ENCODE measurements at places on chromosomes 11 and 22.

DNA sequence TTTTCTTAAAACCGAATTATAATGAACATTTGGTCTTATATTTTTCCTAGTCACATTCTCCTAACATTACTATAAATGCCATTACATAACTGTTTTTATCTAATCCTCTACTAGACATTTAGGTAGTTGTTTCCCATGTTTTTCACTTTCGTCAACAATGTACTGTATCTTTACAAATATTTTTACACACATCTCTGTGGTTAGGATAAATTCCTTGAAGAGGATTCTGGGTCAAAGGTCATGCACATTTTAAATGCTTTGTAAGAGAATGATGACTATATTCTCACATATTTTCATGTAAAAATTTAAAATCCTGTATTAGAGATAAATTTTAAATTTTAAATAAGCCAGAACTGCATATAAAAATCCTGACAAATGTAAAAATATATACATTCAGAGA is 61.3 kb upstream of the CLNS1A start:
- DNase-seq, result no peak

DNA sequence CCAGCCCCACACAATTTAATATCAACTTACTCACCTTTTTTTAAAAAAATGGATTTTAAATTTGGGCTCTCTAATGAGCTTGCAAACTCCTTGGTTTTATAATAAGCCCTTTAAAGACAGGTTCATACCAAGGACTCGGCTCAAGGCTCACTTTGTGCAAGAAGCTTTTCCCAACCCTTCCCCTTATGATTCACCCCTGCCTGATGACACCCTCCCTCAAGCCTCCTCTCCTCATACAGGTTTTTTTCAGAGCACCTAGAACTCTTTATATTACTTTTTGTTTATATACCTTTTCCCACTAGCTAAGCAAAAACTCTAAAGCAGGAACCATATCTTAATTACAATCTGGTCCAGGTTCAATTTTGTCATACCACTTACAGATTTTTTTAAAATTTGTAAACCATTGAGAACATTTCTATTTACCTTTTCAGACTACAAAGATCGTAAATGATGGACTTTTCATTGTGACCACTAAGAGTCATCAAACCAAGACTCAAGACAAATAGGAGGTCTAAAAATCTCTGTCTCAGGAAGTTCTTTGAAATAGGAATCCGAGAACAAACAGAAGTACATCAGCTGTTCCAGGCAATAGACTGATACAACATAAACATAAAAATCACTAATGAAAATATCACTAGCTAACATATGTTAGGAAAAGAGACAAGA is 13.1 kb upstream of the EXPH5 start:
- no peak for DNase-seq

GRCh38 chr22:50729391-50730012 is 8.5 kb upstream of the ACR start:
- DNase-seq, result no peak

GRCh38 chr22:50014655-50015401 is 2.3 kb upstream of the IL17REL start:
- DNase-seq, result no peak

- no peak for DNase-seq
Observed at GRCh38 chr11:1202154-1202775, 20.6 kb upstream of the MUC5B start.

- no peak for DNase-seq
Observed at GRCh38 chr11:20448834-20449233, 61.3 kb downstream of the PRMT3 start.

- DNase-seq, result no peak
Observed at GRCh38 chr11:119023741-119024140, 5.2 kb downstream of the TRAPPC4 start.

DNA sequence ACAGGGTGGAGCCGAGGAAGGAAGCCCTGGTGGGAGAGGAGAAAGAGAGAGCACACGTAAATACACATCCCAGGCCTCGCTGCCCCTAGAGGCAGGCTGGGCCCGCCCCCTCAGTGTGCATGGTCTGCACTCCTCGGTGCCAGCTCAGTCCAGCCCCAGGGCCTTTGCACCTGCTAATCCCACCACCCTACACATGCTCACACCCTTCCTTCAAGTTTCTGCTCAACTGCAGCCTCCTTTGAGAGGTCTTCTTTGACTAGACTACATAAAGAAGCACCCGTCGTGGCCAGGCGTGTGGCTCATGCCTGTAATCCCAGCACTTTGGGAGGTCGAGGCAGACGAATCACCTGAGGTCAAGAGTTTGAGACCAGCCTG is 5.5 kb downstream of the IL2RB start:
- DNase-seq, result no peak

- no peak for DNase-seq
Observed at GRCh38 chr11:134942681-134943080, 530.6 kb upstream of the B3GAT1 start.

DNA sequence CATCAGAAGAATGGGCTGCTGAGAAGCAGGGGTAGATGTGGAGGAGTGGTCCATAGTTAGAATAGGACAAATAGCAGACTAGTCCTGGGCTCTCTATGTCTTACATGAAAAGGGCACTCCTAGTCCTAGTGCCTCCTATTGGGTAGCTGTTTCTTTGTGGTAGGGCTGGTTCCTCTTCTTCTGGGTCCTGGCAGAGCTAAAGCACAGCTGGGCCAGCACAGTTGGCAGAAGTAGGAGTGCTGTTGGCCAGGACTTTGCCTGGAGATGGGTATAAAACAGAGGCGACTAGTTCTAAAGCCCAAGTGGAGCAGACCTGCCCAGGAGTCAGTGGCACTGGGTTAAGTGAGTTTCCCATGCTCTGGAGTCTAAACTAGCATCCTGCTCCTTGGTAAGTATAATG is 55.2 kb downstream of the PPFIBP2 start:
- DNase-seq, result no peak

- DNase-seq, result no peak
Observed at GRCh38 chr22:47795477-47796127, 1033.2 kb downstream of the TBC1D22A start.

DNA sequence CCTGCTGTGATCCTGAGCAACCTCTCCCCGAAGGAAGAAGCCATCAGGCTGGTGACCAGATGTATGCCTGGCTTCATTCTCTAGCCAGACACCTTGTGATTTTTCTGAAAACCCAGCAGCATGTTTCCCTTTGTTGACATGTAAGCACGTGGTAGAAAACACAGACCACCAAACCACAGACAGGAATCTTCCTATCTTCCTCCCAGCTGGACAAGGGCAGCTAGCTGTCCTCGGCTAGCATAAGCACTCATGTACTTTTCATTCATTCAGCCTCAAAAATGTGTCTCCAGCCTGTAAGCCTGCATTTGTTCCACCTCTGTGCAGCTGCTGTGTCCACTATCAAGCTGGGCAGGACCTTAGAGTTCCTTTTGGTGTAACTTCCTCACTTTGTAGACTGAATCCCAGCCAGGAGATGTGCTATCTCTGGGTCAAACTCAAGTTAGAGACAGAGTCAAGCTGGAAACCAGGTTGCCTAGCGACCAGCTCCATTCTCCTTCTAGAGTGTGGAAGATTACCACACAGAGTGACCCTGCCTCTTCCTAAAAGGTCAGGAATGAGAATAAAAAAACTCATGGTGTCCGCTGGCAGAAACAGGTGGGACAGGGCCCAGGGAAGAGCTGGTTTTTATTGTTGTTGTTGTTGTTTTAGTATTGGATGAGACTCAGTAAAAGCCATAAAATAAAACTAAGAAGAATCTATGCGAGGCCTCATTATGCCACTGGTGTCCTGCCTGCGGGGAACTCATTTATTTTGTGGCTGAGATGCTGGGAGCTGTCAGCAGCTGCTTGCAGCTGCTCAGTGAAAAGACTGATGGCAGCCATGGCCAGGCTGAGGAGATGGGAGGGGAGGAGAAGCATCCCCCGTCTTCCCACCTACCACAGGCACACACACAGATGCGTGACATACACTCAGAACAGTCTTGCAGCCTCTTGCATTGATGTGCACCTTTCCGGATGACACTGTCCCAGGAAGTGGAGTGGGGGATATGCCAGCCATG is 7.4 kb upstream of the CLMP start:
- DNase-seq, result no peak

GRCh38 chr11:70601861-70602538 is 203.7 kb downstream of the CTTN start:
- DNase-seq, result no peak

DNA sequence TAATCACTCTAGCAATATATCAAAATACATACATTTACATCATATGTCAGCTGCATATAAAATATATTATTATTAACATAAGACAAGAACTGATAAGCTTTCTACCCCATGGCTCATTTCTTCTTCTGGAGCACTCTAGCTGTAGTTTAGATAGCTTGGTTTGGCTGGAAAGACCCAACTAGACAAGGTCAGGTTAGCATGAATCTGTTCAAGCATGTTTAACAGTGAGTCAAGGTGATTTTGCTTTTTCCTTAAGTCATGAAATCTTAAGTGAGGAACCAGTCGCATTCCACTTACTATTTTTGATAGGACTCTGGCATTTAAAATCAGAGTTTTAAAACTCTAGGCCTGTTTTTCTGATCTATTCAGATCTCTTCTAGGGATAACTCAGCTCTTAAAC is 157.0 kb upstream of the PDGFD start:
- DNase-seq, result no peak

DNA sequence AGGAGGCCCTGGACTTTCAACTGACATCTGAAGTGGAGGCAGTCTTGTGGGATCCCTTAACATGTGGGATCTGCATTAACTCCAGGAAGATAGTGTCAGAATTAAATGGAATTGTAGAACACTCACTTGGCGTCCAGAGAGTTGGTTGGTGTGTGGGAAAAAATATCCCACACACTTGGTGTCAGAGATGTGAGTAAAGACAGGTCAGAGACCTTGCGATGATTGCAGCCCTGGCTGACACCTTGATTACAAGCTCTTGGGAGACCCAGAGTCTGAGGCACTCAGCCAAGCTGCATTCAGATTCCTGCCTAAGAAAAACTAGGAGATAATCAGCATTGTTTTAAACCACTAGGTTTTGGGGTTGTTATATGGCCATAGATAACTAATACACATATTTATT is 7.2 kb upstream of the TPCN2 start:
- DNase-seq, result no peak

DNA sequence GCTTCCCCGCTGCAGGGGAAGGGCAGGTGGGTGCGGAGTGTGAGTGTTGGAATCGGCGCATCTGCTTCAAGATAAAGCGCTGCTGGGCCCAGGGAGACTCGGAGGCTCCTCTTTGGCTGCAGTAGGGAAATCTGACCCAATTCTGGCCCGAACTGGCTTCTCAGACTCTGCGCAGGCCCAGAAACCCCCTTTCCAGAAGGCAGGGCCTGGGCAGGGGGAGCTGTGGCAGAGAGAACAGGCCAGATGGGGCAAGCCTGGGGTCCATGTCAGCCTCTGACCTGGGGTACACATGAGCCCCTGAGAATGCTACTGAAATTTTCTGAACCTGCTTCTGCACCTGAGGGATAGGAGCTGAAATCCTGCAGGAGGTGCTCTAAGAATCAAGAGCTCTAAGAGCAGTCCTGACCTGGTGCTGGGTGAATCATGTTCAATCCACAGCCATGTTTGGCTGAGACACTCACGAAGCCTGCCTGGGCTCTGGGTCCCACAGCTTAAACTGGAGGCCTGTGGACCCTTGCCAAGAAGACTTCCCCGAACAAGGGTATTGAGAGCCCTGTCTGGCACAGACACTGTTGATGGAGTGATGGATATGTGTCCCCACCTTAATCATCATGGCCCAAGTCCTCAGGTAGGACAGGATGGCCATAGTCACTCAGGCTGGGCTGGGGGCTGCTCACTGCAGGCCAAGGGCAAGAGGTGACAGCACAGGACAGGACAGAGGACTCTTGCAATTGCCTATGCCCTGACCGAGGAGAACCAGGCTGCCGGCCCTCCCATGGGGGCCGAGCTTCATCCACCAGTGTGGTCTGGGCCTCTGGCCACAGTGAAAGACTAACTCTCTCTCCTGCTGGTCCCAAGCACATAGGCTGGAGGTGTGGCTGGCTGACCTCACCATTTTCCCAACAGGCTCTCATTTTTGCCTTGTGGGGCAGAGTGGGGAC is 6.9 kb downstream of the RAB3IL1 start:
- DNase-seq, result no peak

DNA sequence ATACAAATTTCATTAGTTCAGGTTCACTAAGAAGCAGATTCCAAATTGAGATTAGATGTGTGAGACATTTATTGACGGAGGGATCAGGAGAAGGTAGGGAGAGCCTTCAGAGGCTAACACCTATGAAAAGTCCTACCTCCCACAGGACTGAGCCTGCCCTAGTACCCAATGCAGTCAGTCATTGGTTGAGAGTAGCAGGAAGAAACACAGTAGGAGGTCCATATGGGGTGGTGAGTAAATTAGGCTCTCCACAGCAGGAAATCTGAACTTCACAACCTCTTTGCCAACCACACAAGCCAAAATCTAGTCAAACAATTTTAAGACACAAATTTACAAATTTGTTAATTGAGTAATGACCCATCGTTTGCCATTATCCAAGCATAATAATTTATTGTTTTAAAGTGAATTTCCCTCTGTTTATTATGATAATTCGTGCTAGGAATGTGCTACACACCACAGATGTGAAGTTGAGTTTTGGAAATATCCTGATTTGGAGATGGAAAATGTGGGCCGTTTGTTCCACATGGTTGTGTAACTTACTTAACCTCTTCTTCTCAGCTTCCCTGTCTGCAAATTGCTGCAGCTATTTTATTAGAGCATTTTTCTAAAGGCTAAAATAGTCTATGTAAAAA is 542.1 kb downstream of the ETS1 start:
- DNase-seq, result no peak

- DNase-seq, result no peak
Observed at GRCh38 chr22:43129426-43130425, 13.5 kb downstream of the MCAT start.

GRCh38 chr11:78156127-78156844 is 16.9 kb upstream of the ALG8 start:
- DNase-seq, result no peak

GRCh38 chr11:100857236-100858005 is 170.3 kb downstream of the ARHGAP42 start:
- DNase-seq, result no peak

DNA sequence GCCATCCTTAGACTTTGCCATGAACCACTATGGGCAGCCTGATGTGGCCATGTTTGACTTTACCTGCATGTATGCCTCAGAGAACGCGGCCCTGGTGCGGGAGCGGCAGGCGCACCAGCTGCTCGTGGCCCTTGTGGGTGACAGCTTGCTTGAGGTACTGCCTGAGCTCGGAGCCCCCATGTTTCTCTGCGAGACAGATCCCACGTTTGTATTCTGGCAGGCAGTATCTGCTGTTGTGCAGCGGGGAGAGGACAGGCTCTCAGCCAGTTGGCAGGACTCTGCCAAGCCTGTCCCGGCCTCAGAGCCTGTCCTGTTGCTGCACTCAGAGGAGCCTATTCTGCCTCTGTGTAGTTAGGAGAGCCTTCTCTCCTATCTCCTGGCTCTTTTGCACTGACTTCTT is 109.9 kb downstream of the MICAL2 start:
- DNase-seq, result no peak

DNA sequence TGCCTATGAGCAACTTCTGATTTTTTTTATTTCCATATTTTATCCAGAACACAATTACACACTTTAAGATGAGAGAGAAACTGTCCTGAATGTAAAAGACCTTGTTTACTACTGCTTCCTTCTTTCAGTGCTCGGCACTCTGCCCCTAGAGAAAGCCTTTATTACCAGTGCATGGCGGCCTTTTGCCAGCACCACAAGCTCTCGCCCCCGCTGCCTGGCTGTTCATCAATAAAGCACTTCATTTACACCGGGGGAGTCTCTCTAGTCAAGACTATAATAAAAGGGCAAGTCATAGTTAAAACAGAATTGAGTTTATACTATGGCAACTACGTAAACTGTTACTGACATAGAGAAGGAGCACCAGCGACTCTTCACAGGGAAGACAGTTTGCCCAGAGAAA is 259.5 kb downstream of the CADM1 start:
- no peak for DNase-seq

Data from naive thymus-derived CD8-positive, alpha-beta T cell (primary cell).